ENCODE measurements at places on chromosomes 2 and 18.

- DNase-seq: peak; percentile 70
These were observed 163.8 kb downstream of the WDPCP start for GRCh38 chr2:63424329-63425078.

- no peak for DNase-seq
These were observed 10.9 kb upstream of the FHL2 start for GRCh38 chr2:105409717-105410116.

DNA sequence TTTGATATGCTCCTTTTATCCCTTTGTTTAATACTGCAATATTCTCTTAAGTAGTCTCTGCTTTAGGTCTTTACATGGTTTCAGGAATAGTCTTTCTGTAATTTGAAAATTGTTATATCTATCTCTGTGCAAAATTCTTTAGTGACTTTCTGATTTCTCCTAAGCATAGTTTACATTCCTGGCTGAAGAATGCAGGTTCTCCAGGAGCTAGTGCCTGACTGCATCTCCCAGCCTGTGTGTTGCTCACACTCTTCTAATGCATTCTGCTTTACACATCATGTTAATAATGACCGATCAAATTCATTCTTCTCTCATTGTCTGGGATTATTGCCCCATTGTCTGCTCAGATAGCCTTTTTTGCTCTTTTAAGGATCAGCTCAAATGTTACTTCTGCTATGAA lies 1349.2 kb downstream of the DSC3 start:
- DNase-seq: no peak

DNA sequence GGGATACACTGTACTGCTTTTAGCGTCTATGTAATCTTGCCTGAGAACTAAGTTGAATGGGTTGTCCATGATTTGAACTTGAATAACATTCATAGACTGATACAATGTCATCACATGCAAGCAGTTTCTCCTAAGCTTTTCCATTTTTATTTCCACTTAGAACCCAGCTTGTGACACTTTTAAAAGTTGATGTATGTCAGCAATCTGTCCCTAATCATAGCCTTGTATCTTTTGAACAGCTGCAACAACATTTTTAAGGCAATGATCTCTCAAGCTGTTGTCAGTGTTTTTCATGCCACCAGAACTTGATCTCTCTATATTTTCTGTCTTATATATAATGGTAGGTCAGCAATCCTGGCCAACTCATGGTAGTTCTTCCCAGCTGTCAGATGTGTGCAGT lies 185.0 kb downstream of the DOK6 start:
- no peak for DNase-seq

- no peak for DNase-seq
These were observed 22.2 kb upstream of the ARL4C start for GRCh38 chr2:234518986-234519642.

- DNase-seq: no peak
These were observed 16.7 kb downstream of the COLEC11 start for GRCh38 chr2:3611589-3611988.

GRCh38 chr2:32711219-32711618 lies 83.4 kb downstream of the TTC27 start:
- peak; percentile 42 for DNase-seq

- DNase-seq: no peak
These were observed 22.5 kb downstream of the EHBP1 start for GRCh38 chr2:62727876-62728566.

DNA sequence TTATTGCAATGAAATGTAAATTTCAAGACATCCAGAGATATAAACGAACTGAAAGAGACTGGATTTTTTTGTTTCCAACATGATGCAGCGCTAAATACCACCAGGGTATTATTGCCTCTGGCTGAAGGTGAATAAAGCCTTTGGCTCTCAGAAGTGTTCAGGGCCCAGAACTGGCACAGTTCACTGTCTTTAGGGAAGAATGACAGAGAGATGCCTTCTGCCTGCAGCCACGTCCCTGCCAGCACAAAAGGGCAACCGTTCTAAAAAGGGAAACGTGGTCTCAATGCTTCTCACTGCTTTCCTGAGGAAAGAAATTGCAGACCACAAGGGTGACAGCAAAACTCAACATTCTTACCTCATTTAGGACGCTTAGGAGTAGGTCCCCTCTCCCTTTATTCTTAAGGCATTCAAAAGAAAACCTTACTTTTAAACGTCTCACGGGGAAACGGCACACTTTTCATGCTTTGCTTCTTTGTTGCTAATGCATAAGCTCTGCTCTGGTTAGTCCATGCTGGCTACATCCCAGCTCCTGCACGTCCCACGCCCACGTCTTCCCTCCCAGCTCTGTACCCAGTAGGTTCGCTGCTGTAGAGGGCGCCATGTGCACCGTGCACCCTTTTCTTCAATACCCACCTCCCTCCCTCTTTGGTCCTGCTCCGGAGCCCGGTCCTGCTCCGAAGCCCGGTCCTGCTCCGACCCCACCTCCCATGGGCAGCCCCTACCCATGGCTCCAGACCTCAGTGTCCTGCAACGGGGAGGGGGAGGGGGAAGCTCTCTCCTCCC lies 171.0 kb downstream of the HRH4 start:
- DNase-seq: no peak

GRCh38 chr2:55901941-55902340 lies 21.6 kb downstream of the EFEMP1 start:
- DNase-seq: no peak

DNA sequence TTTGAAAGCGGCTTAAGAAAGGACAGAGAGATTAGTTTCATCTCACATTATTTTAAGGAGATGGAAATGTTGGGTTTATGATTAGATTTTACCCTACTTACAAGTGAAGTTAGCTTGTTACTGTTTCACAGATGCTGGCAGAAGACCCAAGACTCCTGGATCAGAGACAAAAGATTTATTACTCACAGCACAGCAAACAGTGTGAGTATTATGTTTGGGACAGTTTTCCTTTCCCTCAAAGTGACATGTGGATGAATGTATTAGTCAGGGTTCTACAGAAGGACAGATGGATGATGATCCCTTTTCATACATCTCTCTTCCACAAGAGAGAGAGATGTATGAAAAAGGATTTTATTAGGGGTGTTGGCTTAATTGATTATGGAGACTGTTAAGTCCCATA lies 281.8 kb upstream of the CDH2 start:
- no peak for DNase-seq

DNA sequence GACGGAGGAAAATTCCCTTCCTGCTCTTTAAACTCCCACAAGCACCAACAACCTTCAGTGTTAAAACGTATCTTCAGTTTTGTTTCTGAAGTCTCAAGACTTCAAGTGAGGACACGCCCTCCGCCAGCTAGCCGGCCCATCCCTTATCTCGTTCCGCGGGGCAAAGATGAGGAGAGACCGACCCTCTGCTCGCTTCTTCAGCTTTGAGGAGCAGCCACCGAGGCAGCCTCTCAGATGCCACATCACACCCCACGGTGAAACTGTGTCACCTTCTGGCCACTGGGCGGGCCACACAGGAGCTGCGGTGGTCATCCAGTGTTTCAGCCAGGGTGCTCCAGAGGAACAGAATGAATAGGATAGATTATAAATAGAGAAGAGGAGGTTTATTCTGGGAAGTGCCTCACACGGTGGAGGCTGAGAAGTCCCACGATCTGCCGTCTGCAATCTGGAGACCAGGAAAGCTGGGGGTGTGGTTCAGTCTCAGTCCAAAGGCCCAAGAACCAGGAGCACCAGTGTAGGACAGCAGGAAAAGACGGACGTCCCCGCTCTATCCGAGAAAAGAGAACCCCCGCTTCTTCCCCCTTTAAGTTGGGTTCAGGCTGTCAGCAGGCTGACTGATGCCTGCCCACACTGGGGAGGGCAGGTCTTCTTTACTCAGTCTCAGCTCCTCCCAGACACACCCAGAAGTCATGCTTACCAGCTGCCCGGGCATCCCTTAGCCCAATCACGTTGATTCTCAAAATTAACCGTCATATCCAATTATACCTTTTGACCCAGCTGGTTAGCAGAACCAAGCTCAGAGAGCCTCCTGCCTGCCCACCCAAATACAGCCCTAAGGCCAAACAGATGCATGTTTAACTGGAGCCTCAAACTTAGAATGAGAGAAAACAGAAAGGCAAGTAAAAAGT lies 399.7 kb upstream of the ID2 start:
- DNase-seq: no peak

- no peak for DNase-seq
These were observed 35.0 kb upstream of the PTMA start for GRCh38 chr2:231673348-231673770.

DNA sequence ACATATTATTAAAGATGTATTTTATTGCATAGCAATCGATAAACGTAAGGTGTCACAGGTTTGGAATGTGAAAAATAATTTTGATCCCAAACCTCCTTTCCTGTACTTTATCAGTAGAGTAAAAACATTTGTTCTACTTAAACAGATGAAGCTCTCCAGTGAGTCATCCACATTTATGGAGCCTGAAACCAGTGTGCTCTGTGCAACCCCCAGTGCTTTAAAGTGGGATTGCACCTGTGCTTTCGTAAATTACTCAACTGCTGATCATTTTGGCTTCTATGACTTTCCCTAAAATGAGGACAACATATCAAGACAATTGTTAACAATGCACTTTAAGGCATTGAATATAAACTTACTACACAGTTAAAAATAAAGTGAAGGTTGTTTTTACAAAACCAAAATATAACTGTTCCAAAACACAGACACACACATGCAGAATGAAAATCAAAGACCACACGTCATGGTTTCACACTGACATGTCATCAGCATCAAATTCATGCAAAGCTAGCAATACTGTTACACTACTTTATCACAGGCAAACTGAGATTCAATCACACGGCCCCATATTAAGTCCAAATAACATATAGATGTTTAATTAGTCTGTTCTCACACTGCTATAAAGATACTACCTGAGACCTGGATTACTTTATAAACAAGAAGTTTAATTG lies 9.7 kb downstream of the TMEM18 start:
- DNase-seq: peak; percentile 5

DNA sequence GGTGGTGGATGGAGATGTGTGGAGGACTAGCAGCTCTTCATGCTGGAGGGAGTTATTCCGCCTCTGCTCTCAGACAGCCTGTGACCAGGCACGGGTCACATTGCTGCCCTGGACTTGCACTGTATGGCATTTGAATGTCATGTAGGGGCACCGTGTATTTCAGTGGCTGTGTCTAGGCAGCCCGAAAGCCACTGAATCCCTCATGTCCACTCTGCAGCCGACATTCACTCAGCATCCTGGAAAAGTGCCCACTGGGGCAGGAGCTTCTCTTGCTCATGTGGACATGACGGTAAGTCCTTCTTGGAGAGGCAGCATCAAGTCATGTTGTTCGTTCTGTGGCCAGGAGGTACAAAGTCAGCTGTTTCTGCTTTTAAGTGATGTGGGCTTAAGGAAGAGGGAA lies 127.9 kb downstream of the SH3RF3 start:
- no peak for DNase-seq

GRCh38 chr2:35931626-35932025 lies 424.0 kb upstream of the CRIM1 start:
- DNase-seq: no peak

- DNase-seq: no peak
These were observed 170.5 kb downstream of the TGIF1 start for GRCh38 chr18:3620146-3621119.

DNA sequence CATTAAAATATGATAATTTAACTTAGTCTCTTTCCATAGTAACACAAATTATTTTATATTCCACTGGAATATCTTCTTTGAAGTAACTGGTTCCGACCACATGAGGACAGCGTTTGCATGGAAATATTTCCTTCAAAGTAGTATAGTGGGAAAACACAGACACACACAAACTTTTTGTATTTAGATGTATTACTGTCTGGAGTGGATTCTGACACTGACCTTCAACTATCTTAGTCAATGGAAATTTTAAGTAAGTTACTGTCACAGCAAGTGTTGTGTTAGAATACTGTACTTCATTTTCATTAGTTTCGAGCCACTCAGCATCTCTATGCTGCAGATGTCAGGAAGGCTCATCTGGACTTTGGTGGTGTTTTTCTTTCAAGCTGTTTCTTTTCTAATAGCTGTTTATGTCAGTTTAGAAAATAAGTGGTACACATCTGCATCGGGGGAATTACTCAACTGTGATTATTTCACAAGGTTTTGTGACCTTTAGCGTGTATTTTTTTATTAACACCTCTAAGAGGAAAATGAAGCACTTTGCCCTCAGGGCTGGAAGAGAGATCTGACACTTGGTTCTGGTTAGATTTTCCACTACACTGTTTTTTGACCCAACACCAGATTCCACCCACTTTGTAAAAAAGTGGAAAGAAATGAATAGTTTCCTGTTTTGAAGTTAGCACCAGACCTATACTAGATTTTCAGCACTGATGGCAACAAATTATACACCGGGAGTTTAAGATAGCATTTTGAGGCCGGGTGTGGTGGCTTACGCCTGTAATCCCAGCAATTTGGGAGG lies 18.9 kb upstream of the THOC1 start:
- peak; percentile 49 for DNase-seq

DNA sequence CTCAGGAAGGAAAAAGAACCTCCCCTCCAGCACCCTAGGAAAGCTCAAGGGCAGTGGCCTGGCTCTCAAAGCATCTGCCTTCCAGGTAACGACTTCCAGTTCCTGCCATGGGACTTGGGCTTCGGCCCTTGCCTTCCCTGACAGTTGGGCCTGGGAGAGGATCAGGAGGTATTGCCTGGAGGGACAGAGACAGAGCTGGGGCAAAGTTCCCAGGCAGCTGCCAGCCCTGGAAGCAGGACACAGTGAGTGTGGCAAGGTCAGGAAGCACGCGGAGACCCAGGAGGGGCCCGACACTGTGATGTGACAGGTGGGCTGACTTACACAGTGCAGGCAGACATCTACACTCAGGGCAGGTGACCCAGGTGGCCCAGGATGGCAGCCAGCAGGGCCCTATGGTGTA lies 87.5 kb upstream of the BOD1L2 start:
- DNase-seq: no peak

DNA sequence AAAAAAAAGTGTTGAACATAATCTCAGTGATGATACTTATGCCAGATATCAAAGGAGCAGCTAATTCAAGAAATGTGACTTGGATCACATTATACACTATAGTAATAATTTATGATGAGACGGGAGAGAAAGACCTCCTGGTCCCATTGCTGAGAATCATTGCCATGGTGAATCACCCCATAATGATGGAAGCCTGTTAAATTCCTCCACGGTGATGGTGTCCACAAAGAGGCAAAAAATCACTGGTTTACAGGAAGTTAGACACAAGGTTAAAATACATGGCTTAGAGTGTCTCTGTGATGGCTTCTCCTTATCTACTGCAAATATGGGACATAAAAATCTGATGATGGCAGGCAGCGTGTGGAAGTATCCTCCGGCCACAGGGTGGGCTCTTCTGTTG lies 210.0 kb downstream of the CDH2 start:
- no peak for DNase-seq

DNA sequence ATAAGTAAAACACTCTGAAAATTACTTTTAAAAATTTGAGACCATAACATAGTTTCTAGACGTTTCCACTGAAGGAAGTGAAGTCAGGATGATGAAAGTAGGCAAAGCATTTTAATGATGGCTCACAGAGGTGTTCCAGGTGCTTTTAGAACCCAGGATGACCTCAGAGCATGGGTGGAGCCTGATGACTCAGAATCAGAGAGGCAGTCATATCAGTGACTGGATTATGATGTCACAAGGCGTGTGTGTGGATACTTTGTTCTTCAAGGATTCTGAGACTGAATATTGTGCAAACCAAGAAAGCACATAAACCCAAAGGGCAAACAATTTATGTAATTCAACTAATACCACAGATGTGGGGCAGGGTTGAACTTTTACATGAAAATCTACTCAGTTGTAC lies 208.0 kb upstream of the FBXO11 start:
- peak; percentile 93 for DNase-seq
